GM13976 (cell line): ENCODE measurements at places on chromosomes 13 and 19.

DNA sequence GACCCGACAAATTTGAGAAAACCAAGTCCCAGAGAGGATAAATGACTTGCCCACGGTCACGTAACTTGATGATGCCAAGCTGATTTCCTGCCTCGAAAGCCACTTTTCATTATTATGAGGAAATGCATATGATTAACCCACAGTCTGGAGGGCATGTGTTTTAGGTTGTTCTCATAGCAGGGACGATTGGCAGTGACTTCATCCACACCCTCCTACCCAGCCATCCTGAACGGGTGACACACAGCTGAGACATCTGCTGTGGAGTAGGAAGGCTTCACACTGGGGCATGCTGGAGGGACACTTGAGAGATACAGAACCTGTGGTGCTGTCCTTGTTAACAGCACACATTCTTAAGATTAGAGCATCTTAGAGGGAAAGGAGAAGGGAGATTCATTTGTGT lies 65.4 kb upstream of the WDFY2 start:
- DNase-seq, result no peak

DNA sequence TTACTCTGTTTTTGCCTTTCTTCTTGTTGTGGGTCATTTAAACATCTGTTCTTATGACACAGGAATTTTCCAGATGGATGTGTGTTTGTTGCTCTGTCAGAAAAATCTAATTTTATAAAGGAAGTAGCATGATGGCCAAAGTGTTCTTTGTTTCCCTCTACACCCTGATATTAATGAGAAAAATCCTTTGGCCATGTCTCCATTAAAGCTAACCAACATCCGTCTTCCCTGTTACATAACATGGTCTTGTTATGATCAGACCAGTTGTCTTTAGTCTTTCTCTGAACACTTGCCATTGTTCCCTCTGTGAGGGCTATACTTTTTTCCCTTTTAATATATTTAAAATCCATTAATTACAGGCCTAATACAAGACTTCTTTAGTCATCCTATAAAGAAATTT lies 142.2 kb upstream of the SPRY2 start:
- no peak for DNase-seq

DNA sequence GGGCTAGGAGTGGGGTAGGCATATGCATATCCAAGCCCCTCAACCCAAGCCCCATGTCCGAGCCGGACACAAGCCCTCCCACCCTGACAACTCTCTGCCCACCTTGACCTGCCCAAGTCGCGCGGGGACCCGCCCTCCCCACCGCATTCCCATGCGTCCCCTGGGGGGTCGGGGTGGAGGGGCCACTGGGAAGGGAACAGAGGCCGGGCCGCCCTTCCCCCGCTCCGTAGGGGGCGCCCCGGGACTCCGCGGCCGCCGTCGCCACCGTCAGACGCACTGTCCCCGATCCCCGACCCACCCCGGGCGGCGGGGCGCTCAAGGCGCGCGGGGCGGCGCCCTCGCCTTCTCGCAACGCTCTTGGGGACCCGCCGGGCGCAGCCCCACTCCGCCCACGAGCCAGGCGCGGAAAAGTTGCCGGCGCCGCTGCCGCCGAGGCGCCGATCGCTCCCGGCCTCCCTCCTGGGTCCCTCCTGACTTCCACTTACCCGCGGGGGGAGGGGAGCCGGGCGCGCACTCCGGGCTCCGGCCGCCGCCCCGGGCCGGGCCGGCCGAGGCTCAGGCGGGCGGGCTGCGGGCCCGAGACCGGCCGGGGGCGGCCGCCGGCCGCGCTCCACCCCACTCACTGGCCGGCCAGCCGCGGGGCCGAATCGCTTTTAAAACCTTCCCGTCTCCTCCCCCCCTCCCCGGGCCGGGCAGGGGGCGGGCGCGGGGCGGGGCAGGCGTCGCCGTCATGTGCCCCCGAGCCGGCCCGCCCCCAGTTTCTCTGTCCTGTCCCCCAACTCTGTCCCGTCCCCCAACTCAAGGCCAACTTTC lies 34.4 kb upstream of the NANOS3 start:
- DNase-seq, result peak; percentile 88

DNA sequence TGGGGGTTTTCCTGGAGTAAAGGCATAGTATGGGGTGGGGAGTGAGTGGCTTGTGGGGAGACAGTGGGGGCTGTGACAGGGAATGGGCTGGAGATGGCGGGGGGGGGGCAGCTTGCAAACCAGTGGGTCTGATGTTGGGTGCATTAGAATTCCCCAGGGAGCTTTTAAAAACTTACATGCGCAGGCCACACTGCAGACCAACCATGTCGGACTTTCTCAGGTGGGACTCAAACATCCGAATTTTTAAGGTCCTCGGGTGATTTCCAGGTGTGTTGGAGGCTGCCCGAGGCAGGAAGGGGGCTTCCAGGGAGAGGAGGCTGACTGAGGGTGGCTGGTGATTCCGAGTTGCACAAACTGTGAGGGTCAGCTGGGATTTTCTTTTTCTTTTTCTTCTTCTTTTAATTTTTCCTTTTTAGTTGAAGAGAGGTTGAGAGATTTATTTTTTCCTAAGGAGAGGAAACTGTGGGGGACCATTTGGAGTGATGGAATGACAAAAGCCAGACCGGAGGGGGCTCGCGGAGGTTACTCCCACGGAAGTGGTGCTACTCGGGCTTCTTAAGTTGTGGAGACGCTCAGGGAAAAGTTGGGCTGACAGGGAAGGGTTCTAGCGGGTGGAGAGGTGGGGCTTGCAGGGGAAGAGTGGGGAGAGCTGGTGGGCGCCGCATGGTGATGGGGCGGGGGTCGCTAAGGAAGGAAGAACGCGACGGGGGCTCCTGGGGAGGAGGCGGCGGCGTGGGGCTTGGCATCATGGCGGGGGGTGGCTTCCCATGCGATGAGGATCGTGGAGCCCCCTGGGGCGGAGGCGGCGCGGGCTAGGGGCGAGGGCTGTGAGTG lies 997 bp upstream of the CACNG8 start:
- peak; percentile 30 for DNase-seq

- no peak for DNase-seq
Observed at GRCh38 chr19:42060117-42060516, 9.9 kb downstream of the GRIK5 start.

DNA sequence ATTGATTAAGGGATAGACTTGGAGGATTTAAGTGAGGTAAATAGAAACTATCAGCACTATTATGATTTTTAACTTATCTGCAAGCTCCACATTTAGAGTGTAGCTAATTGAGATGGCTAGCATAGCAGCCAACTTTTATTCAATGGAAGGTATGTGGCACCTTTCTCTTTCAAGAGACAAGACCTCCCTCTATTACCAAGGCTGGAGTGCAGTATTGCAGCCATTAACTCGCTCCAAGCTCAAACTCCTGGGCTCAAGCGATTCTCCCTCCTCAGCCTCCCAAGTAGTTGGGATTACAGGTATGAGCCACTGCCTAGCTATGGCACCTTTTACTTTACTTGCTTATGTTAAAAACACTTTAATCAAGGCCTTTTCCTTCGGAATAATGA lies 8.2 kb downstream of the TPT1 start:
- no peak for DNase-seq

GRCh38 chr13:26457212-26457611 lies 100.3 kb upstream of the WASF3 start:
- DNase-seq, result no peak

DNA sequence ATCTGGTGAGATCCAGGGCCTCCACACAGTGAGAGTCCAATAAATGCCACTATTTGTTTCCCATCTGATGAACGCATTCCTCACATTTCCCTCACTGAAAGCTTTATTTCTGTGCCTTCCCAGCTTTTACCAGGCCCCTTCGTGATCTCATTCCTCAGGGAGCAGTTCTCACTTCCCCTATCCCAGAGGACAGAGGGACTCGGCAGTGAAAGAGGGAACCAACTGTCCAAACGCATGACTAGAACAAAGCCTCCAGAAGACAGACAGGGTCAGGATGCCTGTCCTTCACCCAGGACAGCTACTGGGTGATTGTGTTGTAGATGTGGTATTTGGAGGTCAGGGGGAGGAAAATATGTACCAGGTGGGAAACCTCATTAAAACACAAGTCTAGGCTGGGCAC lies 2.0 kb upstream of the ZBTB45 start:
- no peak for DNase-seq

- no peak for DNase-seq
Observed at GRCh38 chr13:97112446-97113152, 109.5 kb upstream of the MBNL2 start.

DNA sequence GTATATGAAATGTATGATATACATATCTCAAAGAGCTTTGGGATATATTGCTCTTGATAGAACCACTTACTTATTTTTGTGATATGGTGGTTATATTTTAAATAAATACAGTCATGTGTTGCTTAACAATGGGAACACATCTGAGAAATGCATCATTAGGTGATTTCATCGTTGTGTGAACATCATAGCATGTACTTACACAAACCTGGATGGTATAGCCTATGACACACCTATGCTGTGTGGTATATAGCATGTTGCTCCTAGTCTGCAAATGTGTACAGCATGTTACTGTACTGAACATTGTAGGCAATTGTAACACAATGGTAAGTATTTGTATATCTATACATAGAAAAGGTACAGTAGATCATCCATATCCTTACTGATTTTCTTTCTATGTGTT lies 7.7 kb downstream of the RB1 start:
- no peak for DNase-seq

DNA sequence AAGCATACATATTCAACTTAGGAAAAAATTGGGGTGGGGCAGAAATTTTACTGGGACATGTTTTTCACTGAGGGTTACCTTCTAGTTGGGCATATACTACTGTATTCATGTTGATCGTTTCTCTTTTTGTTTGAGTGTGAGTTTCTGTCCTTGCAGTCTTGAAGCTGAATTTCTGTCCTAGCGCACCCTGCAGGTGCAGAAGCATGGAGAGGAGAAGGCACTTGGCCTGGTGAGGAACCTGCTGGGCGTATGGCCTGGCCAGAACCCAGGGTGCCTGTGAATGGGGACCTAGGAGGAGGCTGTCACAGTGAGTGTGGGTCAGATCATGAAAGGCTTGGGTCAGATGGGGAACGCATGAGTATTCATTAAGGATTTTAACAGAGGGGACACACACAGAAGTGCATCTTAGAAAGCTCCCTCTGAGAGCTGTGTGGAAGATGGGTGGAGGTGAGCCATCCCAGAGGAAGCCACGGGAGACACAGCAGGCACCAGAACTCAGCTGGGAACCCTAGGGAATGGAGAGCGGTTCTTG lies 36.8 kb downstream of the SERP2 start:
- DNase-seq, result no peak

DNA sequence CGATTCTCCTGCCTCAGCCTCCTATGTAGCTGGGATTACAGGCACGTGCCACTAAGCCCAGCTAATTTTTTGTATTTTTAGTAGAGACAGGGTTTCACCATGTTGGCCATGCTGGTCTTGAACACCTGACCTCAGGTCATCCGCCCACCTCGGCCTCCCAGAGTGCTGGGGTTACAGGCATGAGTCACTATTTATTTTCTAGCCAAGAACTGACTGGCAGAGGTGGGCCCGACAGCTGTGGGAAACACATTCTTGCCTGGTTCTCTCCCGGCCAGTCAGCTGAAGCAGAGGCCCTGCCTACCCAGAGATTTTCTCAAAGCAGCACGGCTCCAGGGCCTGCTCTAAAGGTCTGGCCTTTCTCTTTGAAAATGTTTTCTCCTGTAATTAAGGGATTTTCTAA lies 108.0 kb downstream of the KCTD15 start:
- DNase-seq, result no peak

- no peak for DNase-seq
Observed at GRCh38 chr19:49395581-49396407, 7.7 kb downstream of the KASH5 start.

- peak; percentile 28 for DNase-seq
Observed at GRCh38 chr13:62320129-62321108, 904.8 kb upstream of the PCDH20 start.

DNA sequence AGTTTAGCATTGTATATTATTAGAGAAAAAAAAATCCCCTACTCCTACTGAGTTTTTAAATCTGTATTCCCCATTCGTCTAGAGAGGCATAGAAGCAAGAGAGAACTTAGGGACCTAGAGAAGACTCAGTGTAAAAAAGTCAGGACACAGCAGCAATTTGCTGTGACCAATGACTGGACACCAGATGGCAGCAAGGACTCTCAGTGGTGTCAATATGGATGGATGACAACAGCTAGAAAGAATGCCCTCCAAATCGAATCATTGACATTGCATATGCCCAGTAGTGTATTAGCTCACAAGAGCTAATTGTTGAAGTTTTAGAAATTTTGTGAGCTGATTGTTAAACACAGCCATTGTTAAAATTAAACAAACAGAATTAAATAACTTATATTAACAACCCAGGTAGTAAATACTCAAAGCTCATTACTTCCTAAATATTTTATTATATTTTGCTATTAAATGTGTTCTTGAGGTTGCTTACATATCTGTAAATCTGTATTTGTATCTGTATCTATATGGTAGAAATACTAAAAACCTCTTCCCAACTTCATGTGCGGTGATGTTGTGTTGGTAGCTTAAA lies 43.9 kb downstream of the SIAH3 start:
- peak; percentile 62 for DNase-seq

DNA sequence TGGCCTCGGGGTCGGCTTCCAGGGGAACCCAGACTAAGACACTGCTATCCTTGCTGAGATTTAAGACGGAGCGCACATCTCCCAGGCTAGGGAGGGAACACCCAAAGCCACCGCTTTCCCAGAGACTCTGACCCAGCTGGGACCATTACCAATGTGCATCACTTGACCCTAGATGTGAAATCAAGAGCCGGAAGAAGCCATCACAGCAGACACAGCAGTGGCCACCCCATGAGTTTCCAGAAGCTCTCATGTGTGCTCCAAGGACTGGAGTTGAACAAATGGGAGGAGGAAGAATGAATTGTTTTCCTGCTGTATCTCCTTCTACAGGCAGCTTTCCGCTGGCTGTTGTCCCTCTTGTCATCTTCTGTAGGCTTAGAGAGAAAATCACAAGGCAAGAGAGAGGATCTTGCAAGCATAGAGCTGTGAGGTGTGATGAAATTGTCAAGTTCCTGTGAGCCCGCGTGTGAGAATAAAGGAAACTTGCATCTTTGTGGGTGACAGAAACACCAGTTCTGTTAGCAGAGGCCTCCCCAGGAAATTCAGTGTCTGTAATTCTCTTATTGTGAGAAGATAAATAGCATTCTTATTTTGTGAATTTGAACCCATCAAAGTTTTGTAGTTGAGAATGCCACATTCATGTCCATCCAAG lies 711.8 kb downstream of the UQCRFS1 start:
- no peak for DNase-seq

- peak; percentile 83 for DNase-seq
Observed at GRCh38 chr19:38046254-38047048, 139.4 kb downstream of the SIPA1L3 start.

DNA sequence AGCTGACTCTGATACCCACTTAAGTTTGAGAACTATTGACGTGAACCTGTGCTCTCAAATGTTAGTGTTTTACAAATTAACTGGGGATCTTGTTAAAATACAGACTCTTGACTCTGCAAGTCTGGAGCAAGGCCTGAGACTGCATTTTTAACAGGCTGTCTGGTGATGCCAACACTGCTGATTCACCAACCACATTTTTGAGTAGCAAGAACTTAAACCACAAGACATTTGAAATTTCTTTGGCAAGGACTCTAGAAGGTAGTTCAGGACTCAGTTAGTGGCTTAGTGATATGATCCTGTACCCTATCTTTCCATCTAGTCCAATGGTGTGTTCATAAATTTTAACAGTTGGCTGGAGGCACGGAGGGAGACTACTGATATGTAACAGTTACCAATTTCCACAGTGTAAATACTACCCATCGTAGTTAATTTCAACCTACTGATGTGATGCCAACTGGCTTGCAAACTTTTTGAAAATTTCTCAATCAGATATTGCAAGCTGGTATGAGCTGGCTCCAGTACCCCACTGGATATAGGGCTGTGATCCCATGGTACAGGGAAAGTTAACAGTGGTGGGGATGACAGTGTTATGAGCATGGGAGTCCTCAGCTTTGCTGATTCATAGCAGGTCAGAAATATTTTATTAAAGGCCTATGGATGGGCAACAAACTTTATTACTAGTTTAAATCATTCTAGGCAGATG lies 255.1 kb downstream of the TBC1D4 start:
- DNase-seq, result no peak
